Renal cortex interstitium (tissue), 15 donors: ENCODE measurements at places on chromosomes 16 and 17. TPM values are rescaled to one million over a fixed set of nuclear protein-coding genes. Genes with fewer than 3 reads are reported as not detected.

GRCh38 chr17:83148317-83149028, 69.1 kb downstream of the METRNL start:
- DNase-seq, result no peak

ZKSCAN2 gene
- 10.8 TPM for polyA plus RNA-seq

- no peak for DNase-seq
Observed at GRCh38 chr16:84662471-84662870, 14.2 kb downstream of the KLHL36 start.

DNA sequence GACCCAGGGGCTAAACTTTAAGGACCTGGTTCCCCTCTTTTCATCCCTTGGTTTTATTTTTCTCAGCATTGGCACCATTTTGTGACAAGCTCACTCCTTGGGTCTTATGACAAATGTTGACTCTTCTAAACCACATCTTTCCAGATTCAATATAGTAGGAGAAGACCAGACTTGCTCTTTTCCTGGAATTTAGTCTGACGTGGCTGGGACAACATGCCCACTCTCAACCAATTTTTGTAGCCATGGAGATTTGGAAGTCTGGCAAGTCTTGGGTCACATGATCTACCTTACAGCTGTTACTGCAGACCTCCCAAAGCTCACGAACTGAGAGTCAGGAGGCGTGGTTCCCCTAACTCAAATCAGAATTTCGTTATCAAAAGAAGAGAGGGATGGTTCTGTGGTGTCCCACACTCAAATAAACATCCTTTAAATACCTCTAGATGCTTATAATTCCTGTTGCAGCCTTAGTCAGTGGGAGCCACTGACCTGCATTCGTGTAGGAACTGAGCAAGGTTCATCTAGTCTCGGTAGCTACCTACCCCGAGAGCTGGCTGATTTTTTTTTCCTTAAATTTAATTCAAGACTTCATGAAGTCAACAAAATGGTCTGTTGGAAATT, 683.5 kb downstream of the MAF start:
- DNase-seq, result no peak

GRCh38 chr17:80891397-80892018, 100.1 kb upstream of the CHMP6 start:
- DNase-seq, result no peak

DNA sequence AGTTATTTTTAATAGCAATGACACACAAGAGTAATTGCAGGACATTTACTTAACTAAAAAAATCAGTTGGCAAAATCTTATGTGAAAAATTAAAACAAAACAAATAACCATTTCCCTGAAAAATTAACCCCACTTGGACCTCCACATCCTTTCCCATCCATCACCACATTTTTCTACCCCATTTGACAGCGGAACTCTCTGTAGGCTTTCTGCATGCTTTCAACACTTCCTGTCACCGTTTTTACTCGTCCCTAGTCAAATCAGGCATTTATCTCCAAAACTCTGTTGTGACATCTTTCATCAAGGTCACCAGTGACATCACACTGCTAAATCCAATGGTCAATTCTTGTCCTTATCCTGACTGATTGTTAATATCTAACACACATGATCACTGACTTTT, 27.5 kb downstream of the KCNJ16 start:
- no peak for DNase-seq

DNA sequence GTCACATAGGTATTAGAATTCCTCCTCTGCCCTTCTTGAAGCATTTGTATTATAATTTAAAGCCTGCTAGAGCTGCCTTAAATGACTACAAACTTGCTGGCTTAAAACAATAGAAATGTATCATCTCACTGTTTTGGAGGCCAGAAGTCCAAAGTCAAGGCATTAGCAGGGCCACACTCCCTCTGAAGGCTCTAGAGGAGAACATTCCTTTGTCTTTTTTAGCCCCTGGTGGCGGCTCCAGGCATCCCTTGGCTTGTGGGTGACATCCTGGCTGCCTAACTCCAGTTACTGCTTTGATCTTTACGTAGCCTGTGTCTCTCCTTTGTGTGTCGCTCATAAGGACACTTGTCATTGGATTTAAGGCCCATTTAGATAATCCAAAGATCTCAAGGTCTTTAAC, 186.6 kb upstream of the SALL1 start:
- no peak for DNase-seq

- no peak for DNase-seq
Observed at GRCh38 chr16:75304521-75305363, 53.3 kb upstream of the BCAR1 start.

TVP23A gene
- polyA plus RNA-seq, result 5.0 TPM

- DNase-seq, result no peak
Observed at GRCh38 chr17:8062435-8062806, 23.6 kb downstream of the ALOX15B start.

FKBP10 gene
- 178 TPM for polyA plus RNA-seq

DNA sequence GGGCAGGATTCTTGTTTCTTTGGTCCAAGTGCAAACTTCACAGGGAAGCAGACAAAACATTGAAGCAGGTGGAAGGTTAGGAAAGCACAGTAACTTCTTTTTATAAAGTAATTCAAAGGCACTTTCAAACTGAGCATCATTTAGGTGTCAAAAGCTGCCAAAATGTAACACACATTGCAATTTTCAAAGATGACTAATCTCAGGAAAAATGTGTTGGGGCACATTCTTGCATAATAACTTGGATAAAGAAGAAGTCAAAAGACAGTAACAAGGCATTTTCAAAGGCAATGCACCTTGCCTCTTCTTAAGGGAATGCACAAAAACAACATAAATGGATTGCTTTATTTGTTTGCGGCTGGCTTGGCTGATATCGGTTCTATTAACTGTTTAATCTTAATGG, 3.6 kb downstream of the KCNJ2 start:
- no peak for DNase-seq

NTN1 gene
- 12.0 TPM for polyA plus RNA-seq

DNA sequence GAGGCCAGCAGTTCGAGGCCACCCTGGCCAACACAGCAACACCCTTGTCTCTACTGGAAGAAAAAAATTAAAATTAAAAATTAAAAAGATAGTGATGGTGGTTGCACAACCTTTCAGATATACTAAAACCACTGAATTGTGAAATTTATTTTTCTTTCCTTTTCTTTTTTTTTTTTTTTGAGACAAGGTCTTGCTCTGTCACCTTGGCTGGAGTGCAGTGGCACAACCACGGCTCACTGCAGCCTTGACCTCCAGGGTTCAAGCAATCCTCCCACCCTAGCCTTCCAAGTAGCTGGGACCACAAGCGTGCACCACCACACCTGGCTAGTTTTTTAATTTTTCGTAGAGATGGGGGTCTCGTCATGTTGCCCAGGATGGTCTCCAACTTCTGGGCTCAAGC, 254.4 kb downstream of the SLC39A11 start:
- DNase-seq, result no peak

CTRB2 gene
- polyA plus RNA-seq, result not detected

GRCh38 chr17:7886227-7887037, 2.2 kb upstream of the CHD3 start:
- peak; percentile 47 for DNase-seq

DNA sequence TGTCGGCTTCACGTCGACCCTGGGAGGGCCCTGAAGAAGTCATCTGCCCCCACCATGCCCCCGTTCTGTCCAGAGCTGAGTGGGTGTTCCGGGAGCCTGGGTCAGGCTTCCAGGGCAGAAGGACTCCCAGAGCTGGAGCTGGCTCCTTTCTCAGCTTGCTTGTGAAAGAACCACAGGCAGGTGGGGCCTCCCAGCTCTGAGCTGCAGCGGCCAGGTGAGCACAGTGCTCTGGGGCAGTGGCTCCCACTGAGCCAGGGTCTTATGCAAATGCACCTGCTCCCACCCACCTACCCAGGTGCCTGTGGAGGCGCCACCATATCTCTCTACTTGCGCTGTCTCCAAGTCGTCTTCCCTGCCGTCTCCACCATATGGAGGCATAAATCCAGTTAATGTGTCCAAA, 140.0 kb upstream of the RPL38 start:
- DNase-seq, result no peak

- no peak for DNase-seq
Observed at GRCh38 chr16:57635266-57636097, 7.1 kb downstream of the ADGRG1 start.

- DNase-seq, result no peak
Observed at GRCh38 chr17:58580671-58581070, 66.2 kb upstream of the MTMR4 start.

CCL7 gene
- not detected for polyA plus RNA-seq

DNA sequence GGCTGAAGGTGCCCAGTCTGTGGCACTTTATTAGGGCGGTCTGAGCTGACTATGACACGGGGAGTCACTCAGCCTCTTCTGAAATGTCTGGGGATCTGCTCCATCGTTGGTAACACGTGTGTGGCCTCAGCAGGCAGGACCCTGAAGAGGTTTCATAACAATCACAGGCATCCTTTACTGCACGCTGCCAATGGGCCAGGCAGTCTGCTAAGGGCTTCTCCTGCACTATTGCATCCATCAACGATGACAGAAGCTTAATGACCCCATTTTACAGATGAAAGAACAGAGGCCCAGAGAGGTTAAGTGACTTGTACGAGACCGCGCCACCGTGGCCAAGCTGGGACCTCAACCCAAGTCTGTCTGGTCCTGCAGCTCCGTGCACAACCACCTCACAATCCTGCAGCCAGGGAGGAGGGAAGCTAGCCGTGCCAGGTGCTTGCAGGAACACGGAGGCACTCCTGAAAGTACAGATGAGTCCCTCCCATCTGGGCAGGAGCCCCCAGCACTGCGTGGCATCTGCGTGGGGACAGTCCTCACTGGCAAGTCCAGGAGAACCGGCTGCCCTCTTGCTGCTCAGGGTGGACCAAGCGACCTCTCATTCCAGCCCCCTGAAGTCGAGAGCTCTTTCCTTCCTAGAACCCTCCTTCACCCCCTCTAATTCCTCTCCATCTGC, 40.0 kb downstream of the RPH3AL start:
- DNase-seq, result no peak

- DNase-seq, result no peak
Observed at GRCh38 chr16:85316321-85316919, 204.1 kb upstream of the CIBAR2 start.

RNU2-1 gene
- polyA plus RNA-seq, result not detected

KDM8 gene
- 8.5 TPM for polyA plus RNA-seq

C17orf100 gene
- polyA plus RNA-seq, result 11.2 TPM

DNA sequence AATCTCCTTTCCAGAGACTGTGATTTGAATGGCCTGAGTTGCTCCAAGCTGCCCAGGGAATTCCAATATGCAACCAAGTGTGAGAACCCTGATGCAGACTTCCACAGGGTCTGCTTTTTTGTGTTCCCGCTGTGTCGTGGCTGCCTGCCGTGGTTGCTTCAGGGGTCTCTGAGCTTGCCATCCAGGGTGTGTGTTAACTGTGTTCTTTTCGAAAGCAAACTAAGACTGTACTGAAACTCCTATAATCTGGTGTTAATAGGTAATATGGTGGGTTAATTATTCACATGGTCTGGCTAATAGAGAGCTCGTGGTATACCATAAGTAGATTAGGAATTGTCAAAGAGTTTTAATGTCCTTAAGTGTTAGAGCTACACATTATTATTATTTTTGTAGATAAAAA, 20.7 kb downstream of the UBN1 start:
- peak; percentile 15 for DNase-seq

- DNase-seq, result no peak
Observed at GRCh38 chr16:19882646-19883045, 2.0 kb downstream of the GPRC5B start.

DNA sequence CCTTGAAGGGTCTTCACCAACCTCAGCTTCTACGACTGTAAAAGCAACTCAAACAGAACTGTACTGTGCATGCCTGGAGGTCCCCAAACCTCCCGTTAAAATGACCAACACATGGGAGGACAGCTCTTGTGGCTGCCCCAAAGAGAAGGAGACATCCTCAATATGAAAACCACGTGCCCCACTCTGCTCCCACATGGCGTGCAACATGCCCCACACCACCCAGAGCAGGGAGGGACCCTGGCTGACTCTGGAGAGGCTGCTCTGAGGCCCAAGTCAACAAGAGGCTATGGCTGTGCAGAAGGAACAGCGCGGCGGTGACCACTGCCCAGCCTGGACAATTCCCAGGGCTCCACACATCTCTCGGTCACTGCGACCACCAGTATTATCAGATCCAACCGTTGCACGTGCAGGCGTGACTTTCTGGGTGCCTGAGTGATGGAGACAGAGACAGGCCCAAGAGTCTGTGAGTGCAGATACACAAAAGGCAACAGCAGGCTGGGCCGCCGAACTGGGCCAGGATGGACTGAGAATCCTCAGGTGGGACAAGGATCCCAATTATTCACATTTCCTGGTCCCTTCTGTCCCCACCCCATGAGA, 1.4 kb downstream of the PLD6 start:
- DNase-seq, result no peak

DNA sequence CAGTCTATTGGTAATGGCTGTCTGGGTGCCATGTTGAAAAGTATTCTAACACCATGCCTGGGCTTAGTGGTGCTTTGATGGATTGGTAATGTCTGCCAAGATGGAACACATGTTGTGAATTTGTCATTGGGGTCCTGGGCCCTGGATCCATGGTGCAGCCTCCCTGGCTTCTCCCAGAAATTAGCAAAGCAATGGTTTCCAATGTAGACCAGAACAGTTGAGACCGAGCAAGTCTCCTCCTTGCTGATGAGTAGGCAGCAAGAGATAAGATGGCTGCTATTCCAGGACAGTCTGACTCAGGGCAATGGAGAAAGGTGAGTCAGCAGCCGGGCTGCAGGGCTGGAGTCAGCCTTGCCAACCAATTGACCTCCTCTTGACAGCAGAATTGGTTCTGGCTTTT, 30.8 kb downstream of the GPR139 start:
- DNase-seq, result no peak

FTO gene
- polyA plus RNA-seq, result 96.7 TPM

GRCh38 chr17:37045351-37045922, 96.7 kb downstream of the AATF start:
- DNase-seq, result no peak

- no peak for DNase-seq
Observed at GRCh38 chr17:60557805-60558204, 31.8 kb upstream of the APPBP2 start.

- no peak for DNase-seq
Observed at GRCh38 chr17:75152922-75153779, 1.2 kb downstream of the JPT1 start.

DNA sequence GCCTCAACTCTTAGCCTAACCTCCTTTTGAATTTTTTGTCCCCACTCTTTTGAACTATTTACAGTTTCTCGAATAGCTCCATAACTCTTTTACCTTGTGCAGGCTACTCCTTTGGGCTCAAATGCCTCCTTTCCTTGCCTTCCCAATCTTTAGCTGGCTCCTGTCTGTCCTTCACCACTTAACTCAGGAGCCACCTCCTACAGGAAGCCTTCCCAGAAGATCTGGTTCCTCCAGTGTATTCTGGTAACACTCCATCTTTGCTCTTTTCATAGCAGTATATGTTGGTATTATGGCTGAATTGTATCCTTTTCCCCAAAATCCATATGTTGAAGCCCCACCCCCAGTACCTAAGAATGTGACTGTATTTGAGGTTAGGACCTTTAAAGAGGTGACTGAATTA, 9.0 kb upstream of the GRB2 start:
- no peak for DNase-seq
